ENCODE measurements at places on chromosomes 5 and 9. TPM values are rescaled to one million over a fixed set of nuclear protein-coding genes. Genes with fewer than 3 reads are reported as not detected.

DNA sequence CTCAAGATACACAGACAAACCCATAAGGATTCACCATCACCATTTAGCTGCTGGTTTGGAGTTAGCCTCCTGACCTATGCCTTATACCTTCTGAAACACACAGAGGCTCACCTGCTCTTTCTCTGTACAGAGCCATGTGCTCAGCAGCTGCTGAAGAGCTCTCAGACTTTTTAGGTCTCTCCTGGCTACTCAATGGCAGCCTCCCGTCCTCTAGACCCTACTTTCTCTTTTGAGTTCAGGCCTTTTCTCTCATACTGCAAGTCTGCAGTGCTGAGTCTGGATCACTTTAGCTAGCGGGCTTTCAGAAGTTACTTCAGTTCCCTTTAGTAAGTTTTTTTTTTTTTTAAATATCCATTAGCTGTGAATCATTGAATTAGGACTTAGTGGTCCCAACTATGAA, 25.7 kb downstream of the LVRN start:
- no peak for DNase-seq
- H3K27ac ChIP-seq: no peak overlapping the region
- H3K4me3 ChIP-seq: no peak overlapping the region
- H3K36me3 ChIP-seq: no peaks in the 10 kb centered on the region
- H3K27me3 ChIP-seq: no peaks in the 10 kb centered on the region
- H3K4me1 ChIP-seq: no peaks in the 10 kb centered on the region

TAF11L5 gene
- not detected for total RNA-seq

GABBR2 gene
- not detected for total RNA-seq

- peak overlapping the region; percentile 73 for H3K4me3 ChIP-seq
- peak overlapping the region; percentile 98 for H3K27ac ChIP-seq
- H3K27me3 ChIP-seq: no peaks in the 10 kb centered on the region
- DNase-seq: peak; percentile 21
- peaks cover 10% of the 10 kb centered on the region for H3K36me3 ChIP-seq
- no peaks in the 10 kb centered on the region for H3K4me1 ChIP-seq
Observed at GRCh38 chr5:52800394-52801213, 12.9 kb downstream of the ITGA1 start.

DNA sequence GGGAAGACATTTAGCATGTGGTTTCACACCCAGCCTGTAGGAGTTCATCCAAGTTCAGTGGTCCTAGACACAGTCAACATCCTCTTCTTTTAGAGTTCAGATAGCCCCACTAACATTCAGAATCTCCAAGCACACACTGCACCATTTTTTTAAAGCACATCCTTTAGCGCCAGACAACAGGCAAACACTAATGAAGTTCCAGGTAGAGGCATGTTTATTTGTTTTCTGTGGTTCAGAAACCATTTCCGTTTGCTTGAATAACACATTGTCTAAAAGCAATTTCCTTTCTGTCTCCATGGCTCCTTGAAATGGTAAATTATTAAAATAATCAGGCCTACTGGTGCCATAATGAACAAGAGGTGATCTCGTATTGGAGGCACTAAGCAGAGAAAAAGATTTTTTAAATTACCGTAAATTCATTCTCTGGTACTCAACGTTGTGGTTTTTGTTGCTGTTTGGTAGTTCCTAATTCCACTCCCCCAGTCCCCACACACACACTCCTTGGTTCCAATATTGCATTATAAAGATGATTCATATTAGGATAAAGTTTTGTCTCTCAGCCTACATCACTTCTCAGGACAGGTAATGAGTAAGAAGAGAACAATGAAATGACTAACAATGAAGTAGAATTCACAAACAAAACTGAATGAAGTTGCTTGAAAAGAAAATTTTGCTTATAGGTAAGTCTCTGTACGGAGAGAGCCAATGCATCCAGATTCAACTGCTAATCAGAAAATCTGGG, 153.1 kb downstream of the PCSK1 start:
- H3K4me3 ChIP-seq: no peak overlapping the region
- H3K27ac ChIP-seq: no peak overlapping the region
- H3K27me3 ChIP-seq: no peaks in the 10 kb centered on the region
- no peaks in the 10 kb centered on the region for H3K36me3 ChIP-seq
- H3K4me1 ChIP-seq: no peaks in the 10 kb centered on the region
- no peak for DNase-seq

DNA sequence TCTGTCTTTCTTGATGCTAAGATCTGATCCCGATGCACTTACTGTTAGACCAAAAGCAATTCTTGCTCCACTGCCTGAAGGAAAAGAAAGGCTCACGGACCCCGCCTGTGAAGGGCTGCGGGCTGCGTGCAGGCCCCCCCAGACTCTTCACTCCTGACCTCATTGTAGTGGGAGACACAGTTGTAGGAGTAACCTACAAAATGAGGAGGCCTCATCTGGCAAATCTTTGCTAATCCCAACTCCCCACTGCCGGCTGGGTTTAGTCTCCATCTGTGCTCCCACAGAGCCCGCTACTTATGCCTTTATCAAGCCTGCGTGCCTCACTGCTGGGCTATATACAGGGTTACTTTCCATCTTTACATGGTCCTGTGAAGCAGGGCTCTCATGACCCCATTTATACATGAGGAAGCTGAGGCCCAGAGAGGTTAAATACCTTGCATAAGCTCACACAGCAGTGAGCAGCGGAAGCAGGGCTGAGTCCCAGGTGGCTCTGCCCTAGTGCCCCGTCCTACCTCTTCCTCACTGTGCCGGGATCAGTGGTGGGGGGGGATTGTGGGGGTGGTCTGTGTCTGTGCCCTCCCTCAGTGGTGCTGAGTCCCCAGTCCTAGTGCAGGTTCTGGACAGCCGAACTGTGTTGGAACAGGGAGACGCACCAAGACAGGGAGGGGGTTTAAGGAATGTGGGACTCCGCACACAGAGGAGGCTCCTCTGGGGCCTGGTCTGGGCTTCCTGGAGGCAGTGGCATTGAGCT, 43.9 kb upstream of the RNF130 start:
- no peaks in the 10 kb centered on the region for H3K4me1 ChIP-seq
- no peak overlapping the region for H3K4me3 ChIP-seq
- H3K27ac ChIP-seq: peak overlapping the region; percentile 68
- H3K36me3 ChIP-seq: peaks cover 42% of the 10 kb centered on the region

DNA sequence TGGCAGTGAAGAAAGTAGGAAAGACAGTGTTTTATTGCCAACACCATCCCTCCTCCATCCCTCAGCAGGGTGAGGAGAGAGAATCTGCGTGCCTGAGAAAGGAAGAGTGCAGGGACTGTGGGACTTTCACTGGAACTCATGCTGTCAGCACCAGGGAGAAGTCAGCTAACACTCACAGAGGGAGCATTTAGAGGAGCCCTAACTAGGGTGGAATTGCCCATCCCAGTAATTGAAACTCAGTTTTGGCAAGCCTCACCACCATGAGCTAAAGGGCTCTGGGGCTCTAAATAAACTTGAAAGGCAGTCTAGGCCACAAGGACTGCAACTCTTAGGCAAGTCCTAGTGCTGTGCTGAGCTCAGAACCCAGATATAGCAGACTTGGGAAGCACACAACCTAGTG, 622.3 kb downstream of the SEMA5A start:
- no peak for DNase-seq
- H3K4me3 ChIP-seq: no peak overlapping the region
- no peaks in the 10 kb centered on the region for H3K36me3 ChIP-seq
- no peaks in the 10 kb centered on the region for H3K4me1 ChIP-seq
